GM12878 (cell line): ENCODE measurements at places on chromosomes 2 and 18.

- DNase-seq: no peak
Measured at GRCh38 chr2:44545005-44545404, 183.3 kb downstream of the CAMKMT start.

DNA sequence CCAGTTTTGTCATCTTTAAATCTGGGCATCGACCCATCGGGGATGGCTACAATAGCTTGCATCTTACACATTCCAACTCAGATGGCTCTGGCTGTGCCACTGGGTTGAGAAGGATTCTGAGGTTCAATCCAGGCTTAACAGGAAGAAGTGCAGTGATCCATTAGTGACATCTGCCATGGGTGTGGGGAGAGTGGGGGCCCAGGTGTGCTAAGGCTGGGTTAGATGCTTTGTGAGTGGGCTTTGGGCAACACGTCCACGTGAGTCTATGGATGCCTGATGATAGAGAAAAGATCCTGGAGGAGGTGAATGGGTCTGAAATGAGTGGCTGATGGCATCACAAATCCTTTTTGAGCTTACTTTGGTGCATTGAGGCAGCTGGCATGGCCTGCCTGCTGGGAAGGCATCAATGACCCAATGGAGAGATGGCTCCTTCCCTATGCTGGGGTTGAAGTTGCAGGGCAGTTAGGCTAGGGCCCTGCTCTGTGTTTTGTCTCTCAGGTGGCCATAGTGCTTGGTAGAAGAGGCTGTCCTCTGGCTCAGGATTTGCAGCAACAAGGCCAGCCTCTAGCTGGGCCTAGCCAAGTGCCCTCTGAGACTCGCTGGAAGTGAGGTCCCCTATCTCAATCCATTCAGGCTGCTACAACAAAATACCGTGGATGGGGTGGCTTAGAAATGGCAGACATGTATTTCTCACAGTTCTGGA lies 56.7 kb downstream of the HS1BP3 start:
- DNase-seq: no peak

- no peak for DNase-seq
Measured at GRCh38 chr18:56643381-56643780, 5.0 kb upstream of the TXNL1 start.

- DNase-seq: no peak
Measured at GRCh38 chr18:34710934-34711333, 836 bp downstream of the DTNA start.

DNA sequence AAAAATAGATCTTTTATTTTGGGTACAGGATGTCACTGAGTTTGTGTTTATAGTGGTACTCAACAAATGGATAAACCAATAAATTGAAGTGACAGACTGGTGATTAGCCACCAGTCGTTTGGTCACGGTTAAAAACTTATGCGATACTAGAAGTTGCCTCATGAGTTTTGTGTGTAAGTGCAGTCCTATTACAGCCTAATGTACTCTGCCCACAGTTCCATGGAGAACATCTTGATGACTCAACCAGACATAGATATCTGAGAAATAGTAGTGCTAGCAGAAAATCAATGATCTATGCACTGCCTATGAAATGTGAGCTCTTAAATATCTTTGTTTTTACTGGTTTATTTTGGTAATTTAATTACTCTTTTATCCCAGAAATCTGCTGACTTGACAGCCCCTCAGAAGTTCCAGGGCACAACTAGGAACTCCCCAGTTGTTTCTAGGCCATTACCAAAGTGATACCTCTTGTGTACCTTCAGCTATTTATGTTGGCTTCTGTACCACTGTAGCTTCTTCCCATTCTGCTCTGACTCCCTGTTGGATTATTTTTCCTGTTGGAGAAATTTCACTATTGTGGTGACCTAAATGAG lies 209.1 kb upstream of the KCNJ3 start:
- no peak for DNase-seq

DNA sequence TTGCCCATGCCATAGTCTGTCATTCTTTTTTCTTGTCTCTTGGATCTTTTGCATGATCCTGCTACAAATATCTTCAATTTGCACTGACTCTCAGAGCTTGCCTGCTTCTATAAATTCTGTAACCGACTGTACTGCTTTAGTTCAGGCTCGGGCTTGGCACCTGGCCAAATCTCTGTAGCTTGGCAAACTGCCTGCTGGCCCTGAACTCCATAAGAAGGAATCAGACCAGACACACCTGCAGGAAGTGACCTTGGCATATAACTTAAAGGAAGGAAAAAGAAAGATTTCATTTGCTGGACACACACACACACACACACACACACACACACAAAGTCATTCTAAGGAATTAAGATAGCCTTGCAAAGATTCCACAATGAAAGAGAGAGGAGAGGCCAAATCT lies 291.2 kb upstream of the DDX18 start:
- no peak for DNase-seq

GRCh38 chr2:215961981-215962380 lies 51.4 kb downstream of the MREG start:
- no peak for DNase-seq

- DNase-seq: no peak
Measured at GRCh38 chr2:128259585-128259984, 59.1 kb downstream of the HS6ST1 start.
